ENCODE measurements at places on chromosomes 2 and 18.

- DNase-seq, result no peak
Measured at GRCh38 chr2:86226636-86227520, 27.6 kb downstream of the MRPL35 start.

DNA sequence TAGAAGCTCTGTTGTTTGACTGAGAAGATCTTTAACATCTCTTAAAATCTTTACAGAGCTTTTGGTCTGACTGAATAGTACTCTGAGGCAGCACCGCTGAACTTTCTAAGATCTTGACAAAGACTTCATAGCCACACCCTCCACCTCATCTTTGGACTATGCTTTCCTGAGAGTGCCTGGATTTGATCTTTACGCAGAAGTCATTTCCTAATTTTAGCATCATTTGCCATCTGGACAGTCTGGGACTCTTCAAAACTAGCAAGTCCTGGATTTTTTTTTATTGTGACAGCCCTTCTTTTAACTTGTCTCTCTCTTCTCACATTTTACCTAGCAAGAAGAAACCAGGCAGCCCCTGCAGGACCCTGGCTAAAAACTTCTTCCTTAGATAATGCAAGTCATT is 188.8 kb downstream of the CTIF start:
- DNase-seq, result no peak

DNA sequence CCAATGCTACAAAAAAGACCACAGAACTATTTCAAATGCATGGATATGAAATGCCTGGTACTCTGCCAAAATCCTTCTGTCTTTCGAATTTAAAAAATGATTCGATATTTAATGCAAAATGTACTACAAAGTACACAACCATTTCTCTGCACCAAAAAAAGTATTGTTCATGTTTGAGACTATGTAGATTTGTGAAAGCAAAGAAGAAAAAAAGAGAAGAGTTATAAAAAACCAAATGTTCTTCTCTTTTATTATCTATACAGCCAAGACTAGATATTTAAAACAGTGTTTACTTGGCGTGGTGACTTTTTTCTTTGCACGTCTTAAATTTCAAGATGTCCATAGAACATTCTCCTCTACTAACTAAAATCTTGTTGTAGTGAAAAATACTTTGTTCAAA is 89.2 kb downstream of the DTNA start:
- DNase-seq, result no peak

GRCh38 chr2:43034242-43034619 is 192.2 kb downstream of the ZFP36L2 start:
- DNase-seq, result no peak

DNA sequence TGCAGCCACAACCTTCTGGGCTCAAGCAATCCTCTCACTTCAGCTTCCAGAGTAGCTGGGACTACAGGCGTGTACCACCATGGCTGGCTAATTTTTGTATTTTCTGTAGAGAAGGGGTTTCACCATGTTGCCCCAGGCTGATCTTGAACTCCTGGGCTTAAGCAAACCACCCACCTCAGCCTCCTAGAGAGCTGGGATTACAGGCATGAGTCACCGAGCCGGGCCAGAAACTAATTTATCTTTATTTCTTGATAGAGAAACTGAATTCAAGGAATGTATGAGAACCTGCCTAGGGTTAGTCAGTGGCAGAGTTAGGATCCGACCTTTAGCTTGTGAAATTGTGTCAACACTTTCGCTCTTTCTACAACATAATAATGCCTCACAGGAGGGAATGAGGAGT is 19.3 kb upstream of the ITGAV start:
- DNase-seq, result peak; percentile 66

DNA sequence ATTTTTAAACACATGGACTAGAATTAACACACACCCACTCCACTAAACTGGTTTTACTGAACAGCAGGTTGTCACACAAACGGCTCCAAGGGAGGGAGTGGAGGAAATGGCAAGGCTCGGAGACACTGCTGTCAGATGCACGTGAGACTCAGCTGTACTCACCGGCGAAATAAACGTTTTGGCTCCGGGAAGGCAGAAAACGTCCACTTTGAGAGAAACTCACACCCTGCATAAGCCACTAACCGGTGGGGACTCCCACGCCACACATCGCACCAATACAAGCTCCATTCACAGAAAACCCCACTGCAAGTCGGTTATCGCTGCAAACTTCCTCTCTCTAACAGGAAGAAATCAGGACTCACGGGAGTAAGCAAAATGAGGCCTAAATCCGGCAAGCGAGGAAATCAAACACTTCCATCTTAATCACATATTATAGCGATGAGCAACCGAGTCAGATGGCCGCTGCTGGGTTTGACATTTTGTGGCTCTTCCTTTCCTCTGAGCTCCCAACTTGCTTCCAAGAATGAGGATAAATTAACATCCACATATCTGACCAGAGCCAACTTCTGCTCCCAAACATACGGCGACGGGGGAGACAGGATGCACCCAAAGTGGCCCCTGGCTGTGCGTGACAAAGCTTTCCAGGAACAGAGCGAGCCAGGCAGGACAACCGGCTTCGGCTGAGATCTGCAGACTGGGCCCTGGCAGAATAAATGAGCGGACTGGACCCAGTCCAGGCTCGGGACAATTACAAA is 63.5 kb downstream of the HDAC4 start:
- DNase-seq, result no peak

- no peak for DNase-seq
Measured at GRCh38 chr2:153071090-153071489, 352.7 kb downstream of the ARL6IP6 start.

DNA sequence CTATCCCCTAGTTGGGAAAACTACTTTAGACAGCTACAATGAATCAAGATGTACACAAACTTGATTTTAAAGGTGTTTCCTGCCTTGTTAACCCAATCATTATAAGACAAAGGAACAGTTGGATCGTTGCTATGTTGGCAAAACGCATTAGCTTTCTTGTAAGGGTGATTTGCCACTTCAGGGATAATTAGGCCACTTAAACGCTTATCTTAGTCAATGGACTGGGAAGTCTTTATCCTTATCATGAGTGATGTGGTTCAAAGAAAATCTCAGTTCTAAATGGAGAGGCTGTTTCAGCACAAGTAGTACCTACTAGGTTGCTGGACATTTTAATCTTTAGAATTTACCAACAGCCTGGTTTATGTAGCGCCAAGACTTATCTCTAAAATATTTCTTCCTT is 406.1 kb upstream of the MEX3C start:
- DNase-seq, result no peak

DNA sequence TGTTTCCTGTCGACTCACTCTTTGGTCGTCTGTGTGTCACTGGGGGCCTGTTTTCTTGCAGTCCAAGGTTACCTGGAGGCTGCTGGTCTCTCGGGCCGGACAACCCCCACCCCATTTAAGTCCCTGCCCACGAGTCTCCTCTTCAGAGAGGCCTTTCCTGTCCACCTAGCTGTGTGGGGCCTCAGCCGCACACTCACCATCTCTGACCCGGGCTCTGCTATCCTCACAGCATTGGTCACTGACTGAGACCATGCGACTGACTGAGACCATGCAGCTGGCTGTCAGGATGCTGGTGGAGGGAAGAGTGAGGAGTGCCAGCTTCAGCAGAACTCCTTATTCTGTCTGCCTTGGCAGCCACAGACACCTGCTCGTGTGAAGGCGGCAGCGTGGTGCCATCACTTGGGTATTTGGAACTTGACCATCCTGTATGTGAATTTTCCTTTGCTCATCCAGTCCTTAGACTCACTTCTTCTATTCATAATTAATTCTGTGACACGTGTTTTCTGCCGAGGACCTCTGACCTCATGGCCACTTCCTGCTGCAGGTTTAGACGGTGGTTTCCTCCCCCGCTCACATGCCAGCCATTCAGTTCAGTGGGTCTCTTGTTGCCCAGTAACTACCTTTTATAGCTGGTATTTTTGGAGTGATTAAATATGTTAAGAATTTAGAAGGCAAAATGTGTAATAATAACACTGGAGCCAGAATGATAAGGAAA is 47.5 kb upstream of the ASB1 start:
- DNase-seq, result peak; percentile 39

GRCh38 chr18:6950641-6951040 is 167.0 kb downstream of the LAMA1 start:
- DNase-seq, result no peak

DNA sequence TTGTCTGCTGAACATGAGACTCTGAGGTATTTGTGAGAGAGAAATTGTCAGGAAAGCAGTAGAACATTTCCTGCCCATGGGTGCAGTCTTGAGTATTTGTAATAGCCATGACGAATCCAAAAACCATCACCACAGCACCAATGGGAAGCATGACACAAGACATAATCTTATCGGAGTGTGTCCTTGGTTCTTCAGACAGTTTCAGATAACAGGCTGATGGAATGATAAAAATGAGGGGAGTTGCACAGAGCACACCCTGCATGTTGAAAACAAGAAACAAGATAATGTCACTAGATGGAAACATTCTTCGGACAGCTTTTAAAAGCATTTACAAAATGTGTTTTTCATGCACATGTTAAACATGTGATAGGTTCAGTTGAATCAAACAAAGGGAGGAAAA is 56.9 kb downstream of the SLC38A11 start:
- peak; percentile 67 for DNase-seq

DNA sequence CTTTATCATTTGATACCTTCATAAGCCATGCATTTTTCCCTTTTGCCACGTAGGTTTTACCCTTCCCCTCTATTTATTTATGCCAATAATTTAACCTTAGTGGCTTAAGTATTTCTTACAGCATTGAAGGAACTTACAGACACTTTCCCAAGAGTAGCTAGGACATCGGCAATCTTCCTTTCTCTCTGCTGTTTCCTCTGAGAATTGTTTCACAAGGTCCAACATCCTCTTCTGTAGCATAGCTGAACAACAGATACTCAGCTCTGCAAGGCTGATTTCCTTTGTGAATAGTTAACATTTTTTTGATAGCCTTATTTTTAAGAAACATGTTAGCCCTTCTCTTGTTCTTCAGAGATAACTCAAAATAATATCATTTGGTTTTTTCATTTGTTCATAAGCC is 1.1 kb upstream of the GCA start:
- no peak for DNase-seq

DNA sequence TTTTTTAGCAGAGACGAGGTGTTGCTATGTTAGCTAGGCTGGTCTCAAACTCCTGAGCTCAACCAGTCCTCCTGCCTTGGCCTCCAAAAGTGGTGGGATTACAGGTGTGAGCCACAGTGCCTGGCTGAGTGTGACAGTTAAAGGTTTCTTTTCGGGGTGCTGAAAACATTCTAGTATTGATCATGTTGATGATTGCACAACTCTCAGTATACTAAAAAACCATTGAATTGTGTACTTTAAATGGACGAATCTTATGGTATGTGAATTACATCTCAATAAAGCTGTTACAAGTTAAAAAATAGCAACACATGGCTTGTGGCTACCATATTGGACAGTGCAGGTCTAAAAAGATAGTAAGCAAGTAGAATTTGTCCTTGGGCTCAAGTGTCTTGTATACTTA is 22.3 kb downstream of the PAPOLG start:
- DNase-seq, result no peak

DNA sequence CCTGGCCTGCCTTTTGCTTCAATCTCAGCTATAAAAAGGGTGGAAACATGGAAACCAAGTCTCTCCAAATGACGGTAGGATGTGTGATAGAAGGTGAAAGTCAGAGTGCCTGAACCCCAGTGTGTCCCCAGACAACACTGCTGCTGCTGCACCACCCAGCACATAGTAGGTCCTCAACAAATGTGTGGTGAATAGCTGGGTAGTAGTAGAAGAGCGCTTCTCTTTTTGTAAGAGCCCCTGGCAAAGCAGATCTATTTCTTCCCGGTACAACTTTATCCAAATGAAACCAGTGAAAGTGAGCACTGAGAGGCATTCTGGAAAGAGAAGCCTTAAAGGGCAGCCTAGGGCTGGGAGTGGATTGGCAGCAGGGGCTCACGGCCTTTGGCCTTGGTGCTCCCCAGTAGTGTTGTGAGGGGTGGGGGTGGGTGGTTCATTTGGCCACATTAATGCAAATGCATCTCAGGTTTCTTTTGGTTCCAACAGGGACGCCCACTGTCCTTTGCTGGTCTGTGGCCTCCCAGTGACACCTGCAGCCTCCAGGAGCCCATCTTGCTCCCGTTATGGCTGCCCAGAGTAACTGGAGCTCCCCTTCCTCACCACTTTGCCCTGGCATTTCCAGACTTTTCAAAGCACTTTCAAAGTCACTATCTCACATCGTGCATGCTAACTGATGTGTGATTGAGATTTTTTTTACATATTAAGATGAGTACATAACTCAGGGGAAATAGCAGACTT is 304.3 kb upstream of the EPAS1 start:
- DNase-seq, result no peak

GRCh38 chr2:240397542-240397916 is 37.9 kb upstream of the GPC1 start:
- no peak for DNase-seq

DNA sequence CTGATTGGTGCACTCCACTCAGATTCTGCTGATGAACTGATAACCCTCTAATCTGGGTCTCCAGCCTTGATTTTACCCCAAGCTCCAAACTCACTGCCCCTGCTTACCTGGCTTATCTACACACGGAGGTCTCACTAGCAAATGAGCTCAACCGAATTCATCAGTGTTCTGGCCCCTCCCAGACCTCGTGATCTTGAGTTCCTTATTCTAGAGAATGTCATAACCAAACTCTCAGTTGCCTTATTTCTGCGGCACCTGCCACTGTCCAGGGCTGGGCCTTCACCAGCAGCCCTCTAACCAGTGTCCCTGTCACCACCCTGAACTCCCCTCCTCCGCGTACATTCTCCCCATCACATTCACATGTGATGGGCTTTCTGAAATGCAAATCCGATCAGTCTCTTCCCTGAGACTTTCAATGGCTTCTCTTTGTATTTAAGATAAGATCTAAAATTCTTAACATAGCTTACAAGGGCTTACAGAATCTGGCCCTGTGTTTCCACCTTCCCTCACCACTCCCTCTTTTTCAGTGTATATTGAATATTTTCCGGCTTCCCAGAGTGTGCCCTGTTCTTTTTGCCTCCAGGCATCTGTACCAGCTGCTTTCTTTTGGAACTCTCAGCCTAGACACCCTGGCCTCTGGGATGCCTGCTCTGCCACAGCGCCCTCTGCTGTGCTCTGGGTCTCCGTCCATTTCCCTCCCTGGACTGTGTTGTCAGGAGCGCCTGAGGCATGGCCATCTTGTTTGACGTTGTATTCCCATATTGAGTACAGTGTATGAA is 31.1 kb downstream of the NAB1 start:
- DNase-seq, result peak; percentile 5

GRCh38 chr18:77866351-77866750 is 616.7 kb downstream of the GALR1 start:
- DNase-seq, result no peak

GRCh38 chr2:196208915-196209314 is 37.5 kb upstream of the STK17B start:
- no peak for DNase-seq

- no peak for DNase-seq
Measured at GRCh38 chr2:47083485-47083884, 71.6 kb downstream of the STPG4 start.

DNA sequence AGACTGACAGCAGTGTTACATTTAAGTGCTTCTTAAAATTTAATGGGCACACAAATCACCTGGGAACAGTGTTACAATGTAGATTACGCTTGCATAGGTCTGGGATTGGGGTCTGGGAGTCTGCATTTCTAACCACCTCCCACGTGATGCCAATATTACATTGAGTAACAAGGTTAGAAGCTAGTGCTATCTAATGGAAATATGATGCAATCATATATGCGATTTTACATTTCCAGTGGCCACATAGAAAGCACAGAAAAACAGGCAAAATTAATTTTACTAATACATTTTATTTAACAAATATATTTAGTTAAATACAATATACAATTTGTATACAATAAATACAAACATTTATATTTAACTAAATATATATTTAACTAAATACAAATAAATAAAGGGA is 53.7 kb downstream of the SCN7A start:
- no peak for DNase-seq
